Activated CD4-positive, alpha-beta T cell treated with anti-CD3 and anti-CD28 coated beads for 1 hour (primary cell): ENCODE measurements at places on chromosomes 12 and 14.

- DNase-seq: no peak
These were observed 44.6 kb upstream of the ISM2 start for GRCh38 chr14:77543240-77543551.

DNA sequence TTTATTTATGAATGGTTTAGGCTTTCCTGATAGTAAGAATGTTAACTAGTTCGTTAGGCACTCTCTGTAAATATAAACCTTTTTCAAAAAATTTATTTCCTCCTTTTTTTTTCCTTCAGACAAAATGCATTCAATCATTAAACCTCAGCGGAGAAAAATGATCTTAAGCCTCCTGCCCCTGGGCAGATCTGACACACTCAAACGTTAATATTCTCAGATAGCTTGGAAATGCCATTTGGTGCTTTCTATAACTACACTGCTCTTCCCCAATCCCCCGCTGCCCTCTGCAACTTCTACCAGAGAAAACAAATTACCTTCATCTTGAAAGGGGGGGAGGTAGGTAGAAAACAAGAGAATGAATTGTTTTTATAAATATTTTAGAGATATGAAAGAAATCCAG lies 521.2 kb downstream of the MED13L start:
- DNase-seq: no peak

GRCh38 chr12:76202621-76203020 lies 118.1 kb upstream of the NAP1L1 start:
- no peak for DNase-seq

- no peak for DNase-seq
These were observed 2.3 kb upstream of the ACVRL1 start for GRCh38 chr12:51904951-51905470.

DNA sequence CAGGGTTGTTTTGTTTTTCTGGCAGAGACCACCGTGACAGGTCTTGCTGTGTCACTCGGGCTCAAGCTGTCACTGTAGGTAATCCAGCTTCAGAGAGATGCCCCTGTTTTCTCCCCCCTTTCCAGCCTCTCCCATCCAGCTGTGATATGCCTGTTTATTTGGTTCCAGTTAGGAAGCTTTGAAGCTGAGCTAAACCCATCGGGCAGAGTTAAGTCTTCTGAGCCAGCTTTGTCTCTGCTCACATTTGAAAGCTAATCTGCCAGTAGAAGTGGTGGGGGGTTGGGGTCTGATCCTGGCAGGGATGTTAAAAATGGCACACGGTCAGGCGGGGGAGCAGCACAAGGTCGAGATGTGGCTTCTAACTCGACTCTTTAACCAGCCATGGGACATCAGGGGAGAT lies 130.0 kb downstream of the TSPAN9 start:
- DNase-seq: no peak

DNA sequence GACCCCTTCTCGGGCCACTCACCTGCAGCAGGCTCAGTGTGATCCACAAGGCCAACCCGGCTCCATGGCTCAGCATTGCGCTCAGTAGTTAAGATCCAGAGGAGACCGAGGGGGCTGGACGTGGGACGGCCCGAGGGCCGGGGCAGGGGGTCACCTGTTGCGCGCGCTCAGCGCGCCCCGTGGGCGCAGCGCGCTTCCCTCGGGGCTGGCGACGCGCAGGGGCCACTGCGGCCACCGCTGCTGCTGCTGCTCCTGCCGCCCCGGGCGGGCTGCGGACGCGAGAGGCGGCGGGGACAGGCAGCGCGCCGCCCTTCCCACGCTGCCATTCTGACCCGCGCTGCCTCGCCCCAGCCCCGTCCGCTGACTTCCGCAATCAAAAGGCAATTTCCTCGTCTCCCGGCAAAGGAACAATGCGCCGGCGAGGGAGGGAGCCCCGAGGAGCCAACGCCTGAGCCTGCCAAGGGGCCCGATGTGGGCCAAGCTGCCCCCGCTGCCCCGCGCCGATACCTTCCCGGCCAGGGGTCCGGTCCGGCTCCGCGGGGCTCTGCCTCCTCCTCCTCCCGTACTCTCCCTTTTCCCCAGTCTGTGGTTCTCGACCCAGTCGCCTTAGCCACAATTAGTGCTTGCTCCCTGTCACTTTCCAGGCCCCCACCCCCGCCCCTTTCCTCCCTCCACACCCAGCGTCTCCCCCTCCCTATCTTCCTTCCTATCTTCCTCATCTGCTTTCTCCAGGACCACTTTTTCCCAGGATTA lies 27.3 kb downstream of the PTPRB start:
- DNase-seq: no peak
